Stimulated activated CD4-positive, alpha-beta T cell treated with anti-CD3 and anti-CD28 coated beads, Interleukin-12 subunit alpha, Interleukin-12 subunit beta, amount 100 ng/mL, for 48 hours (primary cell): ENCODE measurements at places on chromosomes 5 and 9.

DNA sequence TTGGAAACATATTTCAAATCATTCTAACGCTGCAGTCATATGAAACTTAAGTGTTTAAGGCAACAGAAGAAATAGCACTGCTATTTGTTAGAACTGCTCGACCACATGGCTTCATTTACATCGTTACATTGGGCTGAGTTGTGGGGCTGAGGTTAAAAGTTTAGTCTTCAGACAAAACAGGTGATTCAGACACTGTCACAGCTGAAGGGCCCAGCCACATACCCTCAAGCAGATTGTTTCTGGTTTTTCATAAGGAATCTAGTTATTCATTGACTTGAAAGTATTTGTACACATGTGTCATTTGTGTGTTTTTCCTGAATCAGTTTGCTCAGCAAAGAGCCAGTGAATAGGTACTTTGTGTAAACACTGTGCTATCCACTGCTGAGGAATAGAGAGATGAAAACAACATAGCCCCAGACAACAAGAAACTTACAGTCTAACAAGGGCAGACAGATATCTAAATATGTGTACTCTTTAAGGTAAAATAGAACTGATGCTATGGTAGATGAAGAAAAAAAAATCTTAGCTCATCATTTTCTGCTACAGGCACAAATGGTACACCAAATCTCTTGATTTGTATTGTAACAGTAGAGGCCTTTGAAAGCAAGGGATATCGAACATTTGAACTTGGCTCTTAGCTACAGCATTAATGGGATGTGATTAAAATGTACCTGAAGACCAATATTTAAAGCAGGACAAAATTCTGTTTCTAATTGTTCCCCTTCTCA is 357.6 kb upstream of the RPS23 start:
- DNase-seq = no peak

DNA sequence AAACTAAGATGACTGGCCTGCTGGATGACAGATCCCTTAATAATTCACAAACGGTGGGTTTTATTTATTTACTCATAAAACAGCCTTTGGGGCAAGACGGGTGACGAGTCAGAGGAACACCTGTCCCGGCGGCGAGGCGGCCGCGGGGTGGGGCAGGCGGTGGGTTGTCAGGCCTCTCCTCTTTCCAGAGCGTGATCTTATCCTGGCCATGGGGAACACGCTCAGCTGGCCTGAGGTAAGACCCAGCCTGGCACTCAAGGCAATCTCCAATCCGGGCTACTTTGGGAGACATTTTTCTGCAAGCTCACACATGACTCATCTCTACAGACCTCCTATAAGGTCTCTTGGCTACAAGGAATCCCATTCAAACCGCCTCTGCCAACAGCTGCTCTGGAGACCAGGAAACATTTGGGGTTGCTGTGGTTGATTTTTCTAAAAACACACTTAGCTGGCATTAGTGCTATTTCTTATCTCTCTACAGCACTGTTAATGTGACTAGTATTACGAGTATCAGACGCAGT is 6.3 kb downstream of the RAPGEF1 start:
- DNase-seq = no peak

- no peak for DNase-seq
These were observed 479.3 kb downstream of the ARHGEF28 start for GRCh38 chr5:74105126-74105780.

GRCh38 chr9:13732290-13732689 is 452.8 kb upstream of the MPDZ start:
- DNase-seq = no peak

- DNase-seq = no peak
These were observed 66.9 kb downstream of the TMEM252 start for GRCh38 chr9:68473790-68474189.

- DNase-seq = no peak
These were observed 32.1 kb downstream of the USP20 start for GRCh38 chr9:129867136-129868022.

- DNase-seq = no peak
These were observed 42.5 kb upstream of the RIC1 start for GRCh38 chr9:5586391-5586802.

- no peak for DNase-seq
These were observed 62.0 kb upstream of the RNU6ATAC start for GRCh38 chr9:134226221-134226930.

GRCh38 chr5:80181618-80182211 is 74.1 kb downstream of the SERINC5 start:
- DNase-seq = no peak

DNA sequence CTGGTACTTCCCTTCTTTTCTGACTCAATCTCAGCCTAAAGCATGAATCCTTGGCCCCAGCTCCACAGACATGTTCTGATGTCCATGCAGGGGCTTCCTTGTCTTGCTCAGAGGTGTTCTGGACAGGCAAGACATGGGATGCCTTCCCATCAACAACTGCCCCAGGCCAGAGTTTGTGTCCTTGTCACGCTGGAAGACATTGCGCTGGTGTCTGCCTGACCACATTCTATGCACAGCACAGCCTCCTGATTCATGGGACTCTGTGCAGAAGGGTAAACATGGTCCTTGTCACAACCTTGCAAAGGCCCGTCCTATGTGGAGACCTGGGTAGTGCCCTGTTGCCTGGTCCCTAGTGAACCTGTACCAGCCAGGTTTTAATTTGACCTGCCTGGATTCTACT is 212.2 kb downstream of the FSTL4 start:
- no peak for DNase-seq

- DNase-seq = no peak
These were observed 40.4 kb upstream of the UNC5A start for GRCh38 chr5:176769911-176770310.

DNA sequence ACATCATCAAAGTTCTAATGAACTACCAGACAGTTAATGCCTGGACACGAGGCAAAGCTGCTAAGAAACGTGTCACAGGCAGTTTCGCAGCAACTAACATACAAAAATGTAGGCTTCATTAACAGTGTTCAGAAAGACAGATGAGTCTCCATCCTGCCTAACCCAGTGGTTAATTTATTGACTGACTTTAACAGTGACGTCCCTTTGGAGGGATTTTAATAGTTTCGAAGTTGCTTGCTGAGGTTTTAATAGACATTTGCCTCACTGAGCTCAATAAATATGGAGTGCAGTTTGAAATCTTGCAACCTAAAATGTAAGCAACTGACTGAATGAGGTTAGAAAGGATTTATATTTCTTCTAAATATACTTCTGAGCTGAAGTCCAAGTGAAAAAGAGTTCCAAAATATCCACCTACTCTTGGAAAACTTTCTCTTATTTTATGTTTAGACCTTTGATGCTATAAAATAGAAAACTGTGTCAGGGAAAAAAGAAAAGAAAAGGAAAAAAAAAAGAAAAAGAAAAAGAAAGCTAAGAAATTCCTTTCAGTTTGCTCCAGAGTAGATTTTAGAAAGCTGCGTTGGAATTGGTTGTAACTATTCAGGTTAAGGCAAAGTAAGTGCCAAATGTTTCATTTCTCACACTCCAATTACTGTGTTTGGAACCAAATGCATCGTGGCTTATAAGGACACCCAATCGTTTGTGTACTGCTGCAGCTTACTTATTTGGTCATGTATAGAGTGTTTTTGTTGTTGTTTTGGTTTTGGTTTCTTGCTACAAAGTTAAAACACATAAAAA is 2016.6 kb downstream of the MAT2B start:
- no peak for DNase-seq

GRCh38 chr9:135476561-135477355 is 2.8 kb upstream of the PPP1R26 start:
- no peak for DNase-seq

DNA sequence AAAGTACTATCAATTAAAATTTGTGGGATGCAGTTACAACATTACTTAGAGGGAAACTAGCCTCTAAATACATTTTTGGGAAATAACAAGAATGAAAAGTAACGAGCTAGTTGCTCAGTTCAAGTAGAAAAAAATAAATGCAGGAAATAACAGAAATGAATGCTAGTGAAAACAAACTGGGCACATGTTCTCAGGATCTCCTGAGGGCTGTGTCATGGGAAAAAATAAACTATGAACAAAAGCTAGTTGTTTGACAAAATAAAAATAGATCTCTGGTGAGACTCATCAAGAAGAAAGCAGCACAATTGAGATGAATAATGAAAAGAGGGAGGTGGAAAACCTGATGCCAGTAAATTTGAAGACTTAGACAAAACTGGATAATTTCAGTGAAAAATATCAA is 16.3 kb downstream of the IDNK start:
- DNase-seq = no peak

DNA sequence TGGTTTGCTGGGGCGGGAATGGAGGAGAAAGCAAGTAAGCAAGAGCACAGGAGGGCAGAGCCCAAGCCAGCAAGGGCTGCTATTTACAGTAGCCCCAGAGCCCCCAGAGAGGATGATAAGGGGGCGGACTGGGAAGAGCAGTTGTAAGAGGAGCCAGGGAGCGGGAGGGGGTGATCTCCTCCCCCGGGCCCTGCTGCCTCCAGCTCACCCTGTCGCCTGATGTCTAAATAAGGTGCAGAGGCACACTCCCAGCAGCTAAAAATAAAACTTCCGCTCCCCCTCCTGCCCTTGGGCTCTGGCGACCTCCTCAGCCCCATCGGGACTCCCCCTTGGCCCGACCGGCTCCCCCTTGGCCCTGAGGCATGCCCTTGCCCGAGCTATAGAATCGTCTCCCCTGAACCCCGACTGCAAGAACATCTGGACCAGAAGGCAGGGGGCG is 14.4 kb upstream of the CCDC69 start:
- DNase-seq = no peak

- peak; percentile 25 for DNase-seq
These were observed 9.9 kb downstream of the SH3RF2 start for GRCh38 chr5:145946112-145946861.

DNA sequence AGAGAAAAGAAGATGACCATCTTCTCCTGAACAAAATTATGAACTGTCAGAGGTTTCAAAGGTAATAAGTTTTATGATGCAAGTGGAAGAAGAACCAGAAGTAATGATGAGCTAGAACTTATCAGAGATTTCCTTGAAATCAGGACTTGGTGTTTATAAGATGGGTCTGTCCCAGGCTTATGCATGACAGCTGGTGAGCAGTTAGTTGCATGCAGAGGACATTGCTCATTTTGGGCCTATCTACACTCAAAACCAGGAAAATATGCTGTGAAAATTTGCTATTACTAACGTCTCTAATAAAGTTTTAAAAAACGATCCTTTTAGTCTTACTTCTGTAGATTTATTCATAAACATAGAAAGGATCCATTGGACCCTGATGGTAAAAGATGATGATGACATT is 6.6 kb upstream of the STC2 start:
- DNase-seq = no peak

GRCh38 chr5:1548702-1549474 is 25.1 kb upstream of the LPCAT1 start:
- no peak for DNase-seq

GRCh38 chr5:1896602-1897376 is 14.1 kb upstream of the IRX4 start:
- DNase-seq = no peak

- no peak for DNase-seq
These were observed 416.4 kb upstream of the CD180 start for GRCh38 chr5:67612961-67613360.

DNA sequence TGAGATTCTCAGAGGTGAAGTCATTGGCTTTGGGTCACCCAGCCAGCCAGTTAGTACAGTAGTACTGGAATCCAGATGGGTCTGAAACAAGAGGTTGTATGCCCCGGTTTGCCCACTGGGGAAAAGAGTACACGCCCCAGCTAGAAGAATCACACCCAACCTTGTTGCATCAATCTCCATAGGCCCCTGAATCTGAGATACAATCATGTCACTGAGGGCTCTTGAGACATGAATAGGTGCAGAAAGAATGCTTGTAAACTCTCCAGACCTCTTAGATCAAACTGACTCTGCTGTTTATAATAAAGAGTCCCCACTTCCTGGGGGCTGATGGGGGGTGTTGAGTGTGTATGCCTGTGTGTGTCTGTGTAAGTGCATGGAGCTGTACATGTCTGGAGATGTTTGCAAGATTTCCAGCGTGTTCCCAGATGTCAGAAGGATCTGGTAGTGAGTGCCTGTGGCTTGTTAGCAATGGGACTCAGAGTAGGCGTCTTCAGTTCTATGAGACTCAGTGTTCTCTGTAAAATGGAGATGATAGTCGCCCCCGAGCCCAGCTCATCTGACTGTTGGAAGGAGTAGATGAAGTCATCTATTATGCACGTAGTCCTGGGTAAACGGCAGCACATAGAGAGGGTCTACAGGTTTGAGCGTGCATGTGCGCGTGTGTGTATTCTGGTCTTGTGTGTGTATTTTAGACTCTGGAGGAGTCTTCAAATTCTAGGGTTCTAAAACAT is 48.2 kb downstream of the COL27A1 start:
- no peak for DNase-seq

DNA sequence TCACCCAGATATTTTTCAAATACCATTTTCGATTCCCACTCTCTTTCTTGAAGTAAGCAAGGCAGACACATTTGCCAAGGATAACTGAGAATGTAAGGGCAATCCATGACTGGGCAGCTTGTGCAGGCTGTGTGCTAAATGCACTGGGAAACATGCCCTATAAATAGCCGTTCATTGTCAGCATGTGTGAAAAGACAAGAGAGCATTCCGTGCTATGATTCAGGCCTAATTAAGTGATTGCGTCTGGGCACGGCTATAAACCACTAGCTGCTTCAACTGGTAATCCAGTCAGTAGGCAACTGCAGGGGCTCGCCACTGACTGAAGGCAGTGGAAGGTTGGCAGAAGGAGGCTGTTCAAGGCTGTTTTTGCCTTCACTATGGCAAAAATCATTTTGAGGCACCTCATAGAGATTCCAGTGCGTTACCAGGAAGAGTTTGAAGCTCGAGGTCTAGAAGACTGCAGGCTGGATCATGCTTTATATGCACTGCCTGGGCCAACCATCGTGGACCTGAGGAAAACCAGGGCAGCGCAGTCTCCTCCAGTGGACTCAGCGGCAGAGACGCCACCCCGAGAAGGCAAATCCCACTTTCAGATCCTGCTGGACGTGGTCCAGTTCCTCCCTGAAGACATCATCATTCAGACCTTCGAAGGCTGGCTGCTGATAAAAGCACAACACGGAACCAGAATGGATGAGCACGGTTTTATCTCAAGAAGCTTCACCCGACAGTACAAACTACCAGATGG is at the start of gene HSPB3:
TSS of gene HSPB3 (plus strand) at position 287 of the 745 bp plus-strand sequence. CDS start at position 378, 91 bp downstream.
- DNase-seq = no peak

- DNase-seq = no peak
These were observed 57.4 kb downstream of the SFXN1 start for GRCh38 chr5:175535796-175536195.

- DNase-seq = no peak
These were observed 327.9 kb downstream of the TMEM161B start for GRCh38 chr5:87940775-87941174.

GRCh38 chr5:106097340-106097739 is 1573.4 kb downstream of the EFNA5 start:
- no peak for DNase-seq
